ENCODE measurements at places on chromosomes 11 and 22.

DNA sequence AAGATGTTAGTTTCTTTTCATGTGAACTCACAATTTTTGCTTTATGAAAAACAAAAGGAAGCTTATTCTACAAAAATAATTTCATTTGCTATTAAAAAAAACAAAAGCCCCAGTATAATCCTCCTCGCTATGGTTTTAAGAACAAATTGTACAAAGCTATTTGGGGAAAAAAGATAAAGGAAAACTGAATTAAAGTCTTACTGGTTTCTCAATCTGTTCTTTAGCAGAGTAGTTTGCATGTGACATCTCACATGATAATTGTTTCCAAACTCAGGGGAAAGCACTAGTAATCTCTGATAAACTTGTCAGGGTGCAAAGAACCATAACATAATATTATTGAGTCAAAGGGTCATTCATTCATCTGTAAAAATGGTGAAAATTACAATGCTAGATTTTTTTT is 2.9 kb upstream of the DDI1 start:
- DNase-seq = no peak

DNA sequence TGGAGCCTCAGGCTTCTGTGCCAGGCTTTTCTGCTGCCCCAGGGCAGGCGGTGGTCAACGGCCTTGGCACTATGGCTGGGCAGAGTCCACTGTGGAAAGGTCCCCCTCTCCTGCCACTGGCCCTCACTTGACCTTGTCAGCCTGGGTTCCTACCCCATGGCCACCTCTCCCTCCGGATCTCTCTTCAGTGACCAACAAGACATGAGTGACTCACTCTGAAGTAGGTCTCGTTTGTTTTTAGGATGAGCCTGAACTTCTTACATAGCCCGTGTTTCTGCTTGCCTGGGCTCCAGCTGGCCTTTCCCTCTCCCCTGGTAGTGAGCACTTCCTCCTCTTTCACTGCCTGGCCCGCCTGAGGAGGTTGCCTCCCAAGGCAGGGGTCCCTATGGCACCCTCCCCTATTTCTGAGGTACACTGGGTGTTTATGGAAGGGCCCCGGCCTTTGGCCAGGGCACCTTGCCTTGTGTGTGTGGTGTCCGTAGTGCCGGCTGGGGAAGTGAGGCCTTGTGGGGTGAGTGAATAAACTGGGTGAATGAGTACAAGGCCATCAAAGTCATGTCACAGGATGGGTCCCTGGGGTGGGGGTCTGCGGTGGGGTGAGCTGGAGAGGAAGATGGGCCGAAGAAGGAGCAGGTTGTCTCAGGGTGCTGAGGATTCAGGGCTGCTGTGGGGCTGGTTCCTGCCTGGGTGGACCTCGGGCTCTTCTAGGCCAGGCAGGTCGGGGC is 5.0 kb downstream of the SHANK3 start:
- DNase-seq = no peak

DNA sequence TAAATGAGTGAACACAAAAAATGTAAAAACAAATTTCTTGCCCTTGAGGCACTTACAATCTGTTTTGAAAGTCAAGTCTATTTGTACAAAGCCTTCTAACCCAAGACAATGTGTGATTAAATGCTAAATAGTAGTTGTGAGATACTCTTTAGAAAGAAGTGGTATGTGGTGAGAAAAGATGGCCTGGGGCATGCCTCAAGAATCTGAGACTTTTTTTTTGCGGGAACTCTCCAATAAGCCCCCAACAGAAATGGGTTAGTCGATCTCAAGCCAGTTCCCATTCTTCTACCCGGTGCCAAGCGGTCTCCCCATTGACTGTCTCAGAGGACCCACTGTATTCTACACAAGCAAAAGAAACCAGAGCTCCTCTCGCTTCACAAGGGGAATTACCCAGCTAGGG is 26.9 kb upstream of the TBCEL start:
- no peak for DNase-seq

- DNase-seq = no peak
Measured at GRCh38 chr11:108847298-108847990, 182.6 kb downstream of the DDX10 start.

DNA sequence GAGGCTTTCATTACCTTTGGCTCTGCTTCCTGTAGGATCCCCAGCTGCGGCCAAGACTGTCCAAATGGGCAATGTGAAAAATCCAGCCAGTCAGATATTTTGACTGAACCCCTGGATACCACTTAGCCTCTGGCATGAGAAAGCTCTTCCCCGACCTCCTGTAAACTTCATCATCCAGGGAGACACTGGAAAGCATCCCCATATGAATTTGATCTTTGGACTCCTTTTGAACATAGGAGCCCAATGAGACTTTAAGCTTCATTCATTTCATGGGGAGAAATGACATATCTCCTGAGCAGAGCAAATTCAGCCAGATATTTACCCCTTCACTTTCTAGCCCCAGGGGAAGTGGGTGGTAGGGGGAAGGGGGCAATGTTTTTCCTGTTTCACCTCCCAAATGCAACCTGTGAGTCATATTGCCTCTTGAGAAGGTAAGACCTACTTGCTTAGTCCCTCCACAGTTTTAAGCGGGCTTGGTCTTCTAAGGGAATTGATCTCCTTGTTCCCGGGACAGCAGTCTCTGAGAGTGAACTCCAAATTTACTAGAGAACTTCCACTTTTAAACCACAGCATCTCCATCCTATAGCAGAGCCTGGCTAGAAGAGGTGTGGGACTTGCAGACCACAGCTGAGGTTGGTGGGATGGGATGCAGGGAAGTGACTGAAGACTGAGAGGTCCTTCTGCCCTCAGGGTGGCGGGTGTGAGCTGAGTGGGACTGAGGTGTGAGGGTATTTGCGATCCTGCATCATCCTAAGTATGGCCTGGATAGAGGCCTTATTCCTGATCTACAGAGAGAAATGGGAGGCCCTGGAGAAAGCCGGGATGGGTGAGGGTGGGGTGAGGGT is 20.3 kb upstream of the POU2AF1 start:
- DNase-seq = no peak

DNA sequence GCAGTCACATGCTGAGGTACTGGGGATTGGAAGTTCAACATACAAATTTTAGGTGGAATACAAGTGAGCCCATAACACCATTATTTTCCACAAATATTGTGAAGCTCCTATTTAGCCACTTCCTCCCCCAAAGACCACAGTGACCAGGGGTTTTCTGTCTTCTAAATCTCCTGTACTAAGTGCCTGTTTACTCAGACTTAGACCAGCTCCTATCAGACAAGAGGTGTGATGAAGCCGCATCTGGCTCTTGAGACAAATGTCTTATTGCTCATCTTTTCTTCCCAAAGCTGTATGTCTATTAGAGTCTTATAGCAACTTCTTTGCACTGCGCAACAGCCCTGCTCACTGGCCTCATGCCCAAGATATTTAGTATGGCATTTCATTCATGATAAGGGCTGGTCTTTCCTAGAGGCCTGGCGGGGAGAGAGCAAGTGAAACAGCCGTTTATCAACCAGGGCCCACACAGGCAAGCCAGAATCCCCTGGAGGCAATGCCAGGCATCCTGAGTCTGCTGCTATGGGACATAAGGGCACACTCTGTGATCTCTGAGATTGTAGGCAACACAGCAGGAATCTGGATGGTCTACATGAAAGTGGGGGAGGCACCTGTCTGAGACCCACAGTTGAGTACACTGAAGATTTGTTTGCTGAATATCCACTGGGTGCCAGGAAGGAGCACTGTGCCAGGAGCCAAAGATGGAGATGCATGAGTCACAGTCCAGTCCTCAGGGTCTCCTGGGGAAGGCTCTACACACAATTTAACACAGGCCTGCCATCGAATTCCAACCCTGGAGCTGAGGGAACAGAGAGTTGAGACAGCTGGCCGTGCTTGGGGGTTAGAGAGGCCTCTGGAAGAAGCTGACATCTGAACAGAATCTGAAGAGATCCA is 78.5 kb upstream of the NCAM1 start:
- no peak for DNase-seq

GRCh38 chr22:35422936-35423335 is 23.0 kb downstream of the MCM5 start:
- DNase-seq = no peak

DNA sequence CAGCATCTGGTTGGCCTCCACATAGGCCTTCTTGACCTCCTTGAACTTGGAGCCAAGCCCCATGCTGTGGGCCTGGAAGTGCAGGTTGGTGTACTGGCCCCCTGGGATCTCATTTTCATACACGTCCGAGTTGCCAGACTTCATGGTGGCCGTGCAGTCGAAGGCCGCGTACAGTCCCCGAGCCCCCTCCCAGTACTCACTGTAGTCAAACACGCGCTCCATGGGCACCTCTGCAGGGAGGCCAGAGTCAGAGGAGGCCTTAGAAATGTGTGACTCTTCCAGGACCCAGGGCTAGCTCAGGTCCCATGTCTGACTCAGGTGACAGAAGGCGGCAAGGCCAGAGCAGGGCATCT is 6.7 kb upstream of the LRFN4 start:
- no peak for DNase-seq

GRCh38 chr11:57650739-57651090 is 1.0 kb upstream of the YPEL4 start:
- DNase-seq = no peak

DNA sequence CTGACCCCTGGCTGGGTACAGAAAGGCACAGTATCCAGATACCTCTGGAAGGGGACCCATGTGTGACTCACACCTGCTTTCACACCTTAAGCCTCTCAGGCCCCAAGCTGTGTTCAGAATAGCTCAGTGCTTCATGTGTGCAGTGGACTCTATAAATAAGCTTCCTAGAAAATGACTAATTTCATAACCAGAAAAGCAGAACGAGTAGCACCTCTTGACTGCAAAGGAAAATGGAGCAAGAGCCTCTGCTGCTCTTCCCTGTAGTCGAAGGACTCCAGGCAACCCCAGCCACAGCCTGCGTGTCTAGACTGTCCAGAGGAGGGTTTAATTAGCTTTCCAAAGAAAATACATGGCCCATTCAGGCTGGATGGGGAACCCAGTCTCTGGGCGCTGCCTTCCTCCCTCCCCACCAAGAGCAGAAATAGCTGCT is 23.1 kb downstream of the PTPN5 start:
- DNase-seq = no peak

- no peak for DNase-seq
Measured at GRCh38 chr11:33828604-33829429, 54.5 kb upstream of the FBXO3 start.

DNA sequence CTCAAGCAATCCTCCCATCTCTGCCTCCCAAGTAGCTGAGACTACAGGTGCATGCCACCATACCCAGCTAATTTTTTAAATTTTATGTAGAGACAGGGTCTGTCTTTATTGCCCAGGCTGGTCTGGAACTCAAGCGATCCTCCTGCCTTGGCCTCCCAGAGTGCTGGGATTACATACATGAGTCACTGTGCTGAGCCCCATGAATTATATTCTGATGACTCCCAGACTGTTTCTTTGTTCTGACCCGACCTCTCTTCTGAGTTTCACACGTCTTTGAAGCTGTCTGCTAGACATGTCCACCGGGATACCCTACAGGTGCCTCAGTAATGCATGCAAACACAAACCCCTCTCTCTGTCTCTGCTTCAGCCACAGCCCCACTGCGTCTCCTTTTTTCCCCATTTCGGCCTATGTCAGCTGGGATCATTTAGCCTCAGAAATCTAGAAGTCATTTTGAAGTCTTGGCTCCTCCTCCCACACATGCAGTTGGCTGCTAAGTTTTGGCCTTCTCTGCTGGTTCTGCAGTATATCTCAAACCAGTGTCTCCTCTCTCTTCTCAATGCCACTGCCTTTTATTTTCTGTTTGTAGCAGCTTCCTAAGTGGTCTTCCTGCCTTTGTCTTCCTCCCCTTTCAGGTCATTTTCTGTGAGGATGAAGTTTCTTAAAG is 4.8 kb downstream of the VPS26B start:
- no peak for DNase-seq

DNA sequence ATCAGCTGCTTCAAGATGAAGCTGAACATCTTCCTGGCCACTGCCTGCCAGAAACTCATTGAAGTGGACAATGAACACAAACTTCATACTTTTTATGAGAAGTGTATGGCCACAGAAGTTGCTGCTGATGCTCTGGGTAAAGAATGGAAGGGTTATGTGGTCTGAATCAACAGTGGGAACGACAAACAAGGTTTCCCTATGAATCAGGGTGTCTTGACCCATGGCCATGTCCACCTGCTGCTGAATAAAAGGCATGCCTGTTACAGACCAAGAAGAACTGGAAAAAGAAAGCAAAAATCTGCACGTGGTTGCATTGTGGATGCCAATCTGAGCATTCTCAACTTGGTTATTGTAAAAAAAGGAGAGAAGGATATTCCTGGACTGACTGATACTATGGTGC is 22.2 kb upstream of the BIRC3 start:
- no peak for DNase-seq

GRCh38 chr11:75716659-75717058 is 979 bp upstream of the MOGAT2 start:
- no peak for DNase-seq

- no peak for DNase-seq
Measured at GRCh38 chr11:57913715-57914704, 109.7 kb upstream of the OR9Q1 start.

GRCh38 chr11:119847853-119848252 is 118.9 kb upstream of the NECTIN1 start:
- no peak for DNase-seq

DNA sequence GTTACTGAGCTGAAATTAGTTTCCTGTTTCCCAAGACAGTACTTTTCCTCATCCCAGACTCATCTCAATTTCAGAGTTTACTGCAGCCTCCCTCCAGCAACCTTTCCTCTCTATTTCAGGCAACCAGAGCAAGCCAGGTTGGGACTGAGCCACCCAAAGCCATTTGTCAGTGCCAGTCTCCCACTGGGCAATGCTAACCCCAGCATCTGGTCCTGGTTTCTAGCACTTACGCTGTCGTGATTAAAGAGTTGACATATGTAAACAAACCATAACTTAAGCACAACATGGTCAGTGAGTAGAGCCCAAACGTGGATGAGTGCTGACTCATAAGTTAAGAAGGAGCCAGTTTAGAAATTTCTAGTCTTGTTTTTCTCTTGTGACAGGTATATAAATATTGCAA is 119.6 kb upstream of the BLID start:
- DNase-seq = no peak

DNA sequence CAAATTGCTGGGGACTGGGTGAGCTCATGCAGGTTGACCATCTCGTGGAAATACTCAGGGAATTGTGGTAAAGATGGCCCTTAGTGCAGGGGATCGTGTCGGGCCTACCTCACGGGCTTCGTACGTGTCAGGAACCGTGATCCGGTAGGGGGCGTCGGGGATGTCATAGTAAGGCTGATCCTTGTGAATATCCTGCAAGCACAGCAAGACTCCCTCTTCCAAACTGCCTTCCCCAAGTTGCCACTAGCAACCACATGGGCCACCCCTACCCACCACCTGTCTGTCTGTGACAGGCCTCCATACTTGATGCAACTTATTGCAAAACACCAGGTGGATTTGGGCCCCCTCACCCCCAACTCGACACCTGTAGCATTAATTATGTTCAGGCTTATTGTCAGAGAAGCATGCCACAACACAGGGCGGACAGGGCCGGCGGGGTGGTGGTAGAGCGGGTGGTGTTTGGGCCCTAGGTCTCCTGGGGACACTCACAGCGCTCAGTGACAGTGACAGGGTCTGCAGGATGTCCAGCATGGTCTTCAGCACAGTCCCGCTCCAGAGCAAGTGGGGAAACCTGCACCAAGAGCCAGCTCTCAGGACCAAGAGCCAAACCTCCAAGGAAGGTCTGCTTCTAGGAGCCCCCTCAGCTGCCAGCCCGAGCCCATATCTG is 22.6 kb upstream of the SERPIND1 start:
- DNase-seq = no peak

GRCh38 chr11:30346068-30346688 is 23.3 kb downstream of the ARL14EP start:
- DNase-seq = peak; percentile 46

Measured in NCI-H1930 (cell line).